Stimulated activated naive CD4-positive, alpha-beta T cell (primary cell): ENCODE measurements at places on chromosomes 3 and 15.

- DNase-seq, result no peak
Measured at GRCh38 chr3:164465172-164465571, 613.1 kb downstream of the SI start.

DNA sequence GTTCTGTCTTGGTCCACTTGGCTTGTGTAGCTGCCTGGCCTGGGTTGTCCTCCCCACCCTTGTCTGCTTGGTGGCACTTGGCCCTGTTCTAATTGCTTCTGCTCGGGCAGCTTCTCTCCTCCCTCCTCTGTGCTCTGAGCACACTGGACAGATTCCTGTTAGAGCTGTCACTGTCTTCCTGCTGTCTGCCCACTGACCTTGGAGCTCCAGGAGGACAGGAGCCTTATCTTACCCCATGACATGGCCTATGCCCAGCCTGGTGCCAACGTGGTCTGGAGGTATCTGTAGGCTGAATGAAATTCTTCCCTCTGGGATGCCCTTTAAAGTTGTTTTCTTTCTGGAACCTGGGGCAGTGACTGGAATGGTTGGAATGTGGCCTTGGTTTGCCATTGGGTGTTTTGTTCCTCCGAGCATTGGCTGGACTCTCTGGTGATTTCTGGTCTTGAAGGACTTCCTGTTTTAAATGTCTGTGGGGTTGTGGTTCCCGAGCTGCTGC, 94.1 kb downstream of the FAM43A start:
- DNase-seq, result no peak

DNA sequence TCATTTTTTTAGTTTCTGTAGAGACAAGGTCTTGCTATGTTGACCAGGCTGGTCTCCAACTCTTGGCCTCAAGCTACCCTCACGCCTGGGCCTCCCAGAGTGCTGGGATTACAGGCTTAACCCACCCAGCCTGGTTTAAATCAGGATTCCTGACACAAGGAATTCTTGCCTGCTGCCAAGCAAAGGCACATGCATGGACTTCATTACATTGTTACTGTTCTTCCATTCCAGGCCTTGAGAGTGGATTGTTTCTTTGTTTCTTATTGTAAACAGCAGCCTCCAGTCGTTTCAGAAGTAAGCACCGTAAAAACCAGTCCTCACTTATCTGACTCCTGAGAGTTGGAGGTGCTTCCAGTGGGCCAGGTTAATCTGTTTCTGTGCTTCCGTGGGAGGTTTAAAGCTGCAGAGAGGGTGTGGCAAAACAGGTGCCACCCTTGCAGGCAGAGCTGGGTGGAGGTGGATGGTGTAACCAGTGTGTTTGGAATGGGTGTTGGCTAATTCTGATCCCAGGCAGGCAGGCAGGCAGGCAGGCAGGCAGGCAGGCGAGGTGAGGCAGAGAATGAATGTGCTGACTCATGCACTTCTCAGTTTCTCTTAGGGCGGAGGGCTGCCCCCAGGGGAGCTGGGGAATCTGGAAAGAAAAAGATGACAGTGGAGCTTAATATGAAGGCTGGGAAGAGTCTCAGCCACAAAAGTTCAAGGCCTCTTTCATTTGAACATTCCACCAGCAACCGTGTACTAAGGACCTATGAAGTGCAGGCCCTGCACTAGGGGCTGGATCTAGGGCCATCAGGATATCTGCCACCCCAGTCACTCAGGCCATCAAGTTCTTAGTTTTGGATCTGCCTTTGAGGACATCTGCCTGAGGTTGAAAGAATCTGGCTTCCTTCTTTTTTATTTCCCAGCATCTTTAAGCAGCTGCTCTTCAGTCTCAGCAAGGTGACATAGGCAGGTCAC, 37.0 kb upstream of the CDCP1 start:
- no peak for DNase-seq

DNA sequence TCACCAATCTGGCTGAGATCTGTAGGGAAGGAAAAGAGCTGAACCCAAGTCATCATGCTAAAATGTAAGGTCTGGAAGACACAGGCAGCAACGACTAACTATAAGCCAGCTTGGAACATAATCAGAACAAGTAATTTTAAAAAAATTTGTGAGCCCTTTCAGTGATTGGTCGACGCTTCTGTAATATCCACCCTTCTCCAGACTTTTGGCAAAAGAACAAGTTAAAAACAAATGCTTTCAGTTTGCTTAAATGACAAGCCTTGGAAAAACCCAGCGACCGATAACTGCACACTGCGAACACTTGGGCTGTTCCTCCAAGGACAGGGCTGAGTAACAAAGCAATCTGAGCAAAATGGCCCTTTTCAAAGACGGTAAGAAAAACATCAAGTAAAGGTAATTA, 49.6 kb downstream of the PCSK6 start:
- no peak for DNase-seq

- no peak for DNase-seq
Measured at GRCh38 chr3:29280404-29281093, at the start of gene RBMS3. RBMS3 (plus strand) TSS chr3:29281071.

DNA sequence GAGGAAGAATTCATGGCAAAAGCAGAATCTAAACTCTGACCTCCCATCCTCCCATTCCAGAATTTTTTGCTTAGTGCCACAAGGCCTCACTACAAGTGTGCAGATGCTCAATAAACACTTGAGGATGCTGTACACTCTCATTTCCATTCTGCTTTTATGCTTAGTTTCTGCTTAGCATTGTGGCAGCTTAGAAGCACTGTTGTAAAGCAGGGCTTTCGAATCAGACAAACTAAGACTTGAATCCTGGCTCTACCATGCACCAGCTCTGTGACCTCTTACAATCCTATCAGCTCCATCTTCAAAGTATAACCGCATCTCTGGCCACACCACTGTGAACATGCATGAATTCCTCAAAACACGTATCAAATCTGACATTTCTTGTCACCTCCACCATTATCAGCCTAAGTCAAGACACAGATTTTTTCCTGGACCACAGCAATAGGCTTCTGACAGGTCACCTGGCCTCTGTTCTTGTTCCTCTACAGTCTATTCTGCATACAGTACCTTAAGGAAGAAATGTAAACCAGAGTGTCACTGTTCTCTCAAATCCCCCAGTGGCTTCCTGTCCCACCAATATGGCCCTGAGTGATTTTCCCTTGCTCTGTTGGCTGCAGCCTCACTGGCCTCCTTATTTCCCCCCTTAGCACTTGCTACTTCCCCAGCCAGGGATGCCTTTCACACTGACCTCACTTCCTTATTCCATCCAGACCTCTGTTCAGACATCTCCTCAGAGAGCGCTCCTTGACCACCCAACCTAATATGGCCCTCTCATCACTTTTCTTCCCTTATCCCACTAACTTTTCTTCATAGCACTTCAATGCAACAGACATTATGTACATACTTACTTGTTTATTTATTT, 8.1 kb upstream of the PHC3 start:
- no peak for DNase-seq

GRCh38 chr15:67389975-67390374, 131.0 kb upstream of the C15orf61 start:
- no peak for DNase-seq

- no peak for DNase-seq
Measured at GRCh38 chr3:111910806-111911205, 51.7 kb downstream of the PHLDB2 start.

- DNase-seq, result no peak
Measured at GRCh38 chr3:117126946-117127546, 417.5 kb downstream of the TUSC7 start.

DNA sequence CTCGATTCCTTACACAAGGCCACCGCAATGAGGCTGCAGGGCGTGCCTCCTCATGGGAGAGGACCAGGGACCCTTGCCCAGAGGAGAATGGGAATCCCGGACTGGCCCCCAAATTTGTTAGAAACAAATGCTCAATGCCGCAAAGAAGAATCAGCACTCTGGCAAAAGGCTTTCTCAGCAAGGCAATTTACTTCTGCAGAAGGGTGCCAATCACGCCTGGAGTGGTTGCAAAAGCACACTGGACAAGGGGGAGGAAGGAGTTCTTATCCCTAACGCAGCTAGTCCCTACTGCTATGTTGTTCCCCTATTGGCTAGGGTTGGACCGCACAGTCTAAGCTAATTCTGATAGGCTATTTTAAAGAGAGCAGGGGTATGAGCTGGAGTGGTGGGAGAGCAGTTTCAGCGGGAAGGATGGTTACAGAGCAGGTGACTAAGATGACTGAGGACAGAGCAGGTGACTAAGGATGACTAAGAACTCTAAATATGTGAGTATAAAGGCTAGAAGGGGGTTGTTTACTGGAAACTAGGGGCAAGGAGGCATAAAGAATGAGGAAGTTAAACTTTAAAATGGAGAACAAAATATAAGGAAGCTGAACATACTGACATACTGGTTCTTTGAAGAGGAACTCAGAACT, 48.5 kb downstream of the KATNBL1 start:
- DNase-seq, result no peak

GRCh38 chr3:81871358-81872155, 110.1 kb upstream of the GBE1 start:
- no peak for DNase-seq

GRCh38 chr15:23420806-23421575, 26.1 kb downstream of the GOLGA6L2 start:
- DNase-seq, result no peak

DNA sequence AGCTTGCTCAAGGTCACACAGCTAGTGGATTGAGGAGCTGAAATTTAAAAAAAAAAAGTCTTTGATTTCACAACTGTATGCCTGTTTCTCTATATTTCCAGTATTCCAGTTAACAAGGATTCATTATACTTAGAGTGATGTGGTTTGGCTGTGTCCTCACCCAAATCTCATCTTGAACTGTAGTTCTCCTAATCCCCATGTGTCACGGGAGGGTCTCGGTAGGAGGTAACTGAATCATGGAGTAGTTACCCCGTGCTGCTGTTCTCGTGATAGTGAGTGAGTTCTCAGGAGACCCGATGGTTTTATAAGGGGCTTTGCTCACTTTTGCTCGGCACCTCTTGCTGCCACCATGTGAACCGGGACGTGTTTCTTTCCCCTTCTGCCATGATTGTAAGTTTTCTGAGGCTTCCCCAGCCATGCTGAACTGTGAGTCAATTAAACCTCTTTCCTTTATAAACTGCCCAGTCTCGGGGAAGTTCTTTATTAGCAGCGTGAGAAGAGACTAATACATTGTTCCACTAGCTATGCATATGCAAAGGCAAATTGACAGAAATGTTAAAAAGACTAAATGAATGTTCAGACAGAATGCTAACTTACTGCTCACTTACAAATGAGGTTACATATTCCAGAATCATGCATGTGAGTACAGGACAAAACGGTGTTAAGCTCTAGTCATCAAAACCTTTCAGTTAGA, 1101.9 kb downstream of the ROBO1 start:
- DNase-seq, result no peak

GRCh38 chr3:188298585-188298984, 144.6 kb downstream of the LPP start:
- no peak for DNase-seq

GRCh38 chr15:77500989-77501388, 80.3 kb downstream of the HMG20A start:
- no peak for DNase-seq

GRCh38 chr3:127038466-127038865, 55.6 kb downstream of the PLXNA1 start:
- DNase-seq, result no peak

DNA sequence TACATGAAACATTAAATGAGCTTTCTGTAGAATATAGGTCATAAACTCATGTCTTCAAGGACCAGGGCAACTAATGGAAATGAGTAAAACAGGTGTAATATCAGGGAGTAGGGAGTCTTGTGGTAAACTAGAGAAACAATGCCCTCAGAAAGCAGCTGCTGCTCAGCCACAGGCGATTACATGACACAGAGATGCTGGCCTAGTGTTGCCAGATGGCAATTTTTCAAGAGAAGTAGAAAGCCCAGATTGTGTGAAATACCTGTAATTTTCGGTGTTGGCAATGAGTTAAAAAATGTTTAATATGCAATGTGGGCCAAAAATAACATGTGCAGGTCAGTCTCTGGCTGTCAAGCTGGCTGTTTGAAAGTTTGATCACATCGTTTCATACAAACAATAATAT, 23.4 kb downstream of the NCEH1 start:
- no peak for DNase-seq

DNA sequence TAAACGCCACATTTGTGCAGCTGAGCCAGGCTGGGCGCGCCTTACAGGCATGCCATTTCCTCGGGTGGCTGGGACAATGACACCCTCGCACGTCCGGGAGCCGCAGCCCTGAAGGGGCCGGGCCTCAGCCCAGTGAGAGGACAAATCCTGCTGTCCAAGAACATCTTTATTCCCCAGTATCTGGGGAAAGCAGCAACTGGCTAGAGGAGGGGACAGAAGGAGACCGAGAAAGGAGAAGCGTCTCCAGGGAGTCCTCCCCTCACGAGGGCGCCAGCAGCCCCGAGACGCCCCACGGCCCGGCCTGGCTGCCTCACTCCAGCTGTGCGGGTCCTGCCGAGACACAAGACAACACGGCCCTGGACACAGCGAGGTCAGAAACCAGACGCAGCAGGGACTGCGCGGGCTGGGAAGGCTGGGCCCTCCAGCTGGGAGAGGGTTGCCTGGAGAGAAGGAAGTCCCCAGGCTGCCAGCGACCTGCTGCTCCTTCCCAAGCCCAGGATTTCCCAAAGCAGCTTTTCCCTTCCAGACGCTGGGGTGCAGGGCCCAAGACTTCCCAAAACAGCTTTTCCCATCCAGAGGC, 130.2 kb downstream of the CHSY1 start:
- no peak for DNase-seq

DNA sequence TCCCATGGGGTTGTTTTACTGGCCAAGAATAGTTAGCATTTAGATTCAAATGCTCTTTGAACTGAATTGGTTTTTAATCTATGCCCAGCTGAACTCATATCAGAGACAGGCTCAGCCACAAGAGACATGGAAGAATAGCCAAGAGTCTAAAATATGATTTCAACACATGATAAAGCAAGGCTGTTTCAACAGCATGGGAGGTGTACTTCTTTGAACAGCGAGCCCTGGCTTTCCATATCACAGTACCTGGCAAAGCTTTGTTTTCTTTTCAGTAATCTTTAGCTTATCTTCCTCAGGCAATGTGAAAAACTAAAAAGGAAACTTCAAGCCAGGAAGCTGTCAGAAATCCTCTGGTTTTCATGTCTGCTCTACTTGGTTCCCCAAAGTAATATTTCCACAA, 413.6 kb upstream of the ADAMTS9 start:
- DNase-seq, result no peak

- no peak for DNase-seq
Measured at GRCh38 chr15:29018120-29018805, 132.5 kb downstream of the APBA2 start.

DNA sequence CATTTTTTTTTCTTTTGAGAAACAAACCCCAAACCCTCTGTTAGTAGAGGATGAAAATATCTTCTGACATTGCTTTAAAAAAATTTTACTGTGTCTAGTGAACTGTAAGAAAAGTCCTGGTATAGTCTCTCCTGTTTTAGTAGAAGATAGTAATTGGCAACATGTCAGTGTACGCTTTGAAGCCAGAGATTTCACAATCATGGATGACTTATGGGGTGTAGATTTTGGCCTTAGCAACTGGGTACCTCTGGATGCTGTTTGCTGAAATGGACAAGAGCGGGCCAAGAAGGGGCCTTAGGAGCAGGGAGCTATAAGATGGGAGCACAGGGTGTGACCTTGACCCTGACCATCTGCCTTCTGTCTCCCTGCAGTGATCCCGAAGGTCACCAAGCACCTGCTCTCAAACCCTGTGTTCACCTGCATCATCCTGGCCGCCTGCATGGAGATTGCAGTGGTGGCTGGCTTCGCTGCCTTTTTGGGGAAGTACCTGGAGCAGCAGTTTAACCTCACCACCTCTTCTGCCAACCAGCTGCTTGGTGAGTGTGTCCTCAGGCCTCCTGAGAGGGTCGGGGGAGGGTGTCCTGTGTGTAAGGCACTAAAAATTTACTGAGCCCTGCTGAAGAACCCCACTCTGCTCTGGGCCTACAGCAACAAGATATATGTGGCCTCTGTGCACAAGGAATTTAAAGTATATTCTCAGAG, 266.7 kb downstream of the SLCO3A1 start:
- no peak for DNase-seq

- no peak for DNase-seq
Measured at GRCh38 chr15:49606594-49606993, 14.0 kb downstream of the FAM227B start.
